Left kidney (tissue), 8 donors: ENCODE measurements at places on chromosomes 16 and 17. TPM values are rescaled to one million over a fixed set of nuclear protein-coding genes. Genes with fewer than 3 reads are reported as not detected.

DNA sequence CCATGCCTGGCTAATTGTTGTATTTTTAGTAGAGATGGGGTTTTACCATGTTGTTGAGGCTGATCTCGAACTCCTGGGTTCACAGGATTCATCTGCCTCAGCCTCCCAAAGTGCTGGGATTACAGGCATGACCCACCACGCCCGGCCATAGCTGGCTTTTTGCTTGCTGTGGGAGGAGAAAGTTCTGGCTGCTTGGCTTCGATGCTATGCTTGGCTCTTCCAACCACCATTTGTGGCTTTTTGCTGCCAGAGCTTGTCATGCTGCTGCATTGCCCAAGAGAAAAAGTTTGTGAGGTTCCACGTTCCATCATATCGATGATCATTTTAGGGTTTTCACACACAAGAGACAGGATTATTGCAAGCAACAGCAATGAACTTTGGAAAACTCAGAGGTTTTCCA is 16.2 kb downstream of the BMERB1 start:
- DNase-seq: no peak

DNA sequence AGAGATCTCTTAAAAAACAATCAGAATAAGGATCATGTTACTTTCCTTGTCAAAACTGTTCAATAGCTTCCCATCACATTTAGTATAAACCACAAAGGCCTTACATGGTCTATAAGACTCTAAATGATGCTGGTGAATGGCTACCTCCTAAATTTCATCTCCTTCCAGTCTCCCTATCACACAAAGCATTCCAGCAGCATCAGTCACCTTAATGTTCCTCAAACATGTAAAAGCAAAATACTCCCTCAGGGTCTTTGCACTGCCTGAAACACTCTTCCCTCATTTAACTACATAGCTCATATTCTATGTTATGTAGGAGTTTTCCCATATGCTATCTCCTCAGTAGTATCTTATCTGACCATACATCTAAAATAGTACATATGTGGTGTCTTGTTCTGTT is 53.5 kb upstream of the INTS2 start:
- no peak for DNase-seq

DNA sequence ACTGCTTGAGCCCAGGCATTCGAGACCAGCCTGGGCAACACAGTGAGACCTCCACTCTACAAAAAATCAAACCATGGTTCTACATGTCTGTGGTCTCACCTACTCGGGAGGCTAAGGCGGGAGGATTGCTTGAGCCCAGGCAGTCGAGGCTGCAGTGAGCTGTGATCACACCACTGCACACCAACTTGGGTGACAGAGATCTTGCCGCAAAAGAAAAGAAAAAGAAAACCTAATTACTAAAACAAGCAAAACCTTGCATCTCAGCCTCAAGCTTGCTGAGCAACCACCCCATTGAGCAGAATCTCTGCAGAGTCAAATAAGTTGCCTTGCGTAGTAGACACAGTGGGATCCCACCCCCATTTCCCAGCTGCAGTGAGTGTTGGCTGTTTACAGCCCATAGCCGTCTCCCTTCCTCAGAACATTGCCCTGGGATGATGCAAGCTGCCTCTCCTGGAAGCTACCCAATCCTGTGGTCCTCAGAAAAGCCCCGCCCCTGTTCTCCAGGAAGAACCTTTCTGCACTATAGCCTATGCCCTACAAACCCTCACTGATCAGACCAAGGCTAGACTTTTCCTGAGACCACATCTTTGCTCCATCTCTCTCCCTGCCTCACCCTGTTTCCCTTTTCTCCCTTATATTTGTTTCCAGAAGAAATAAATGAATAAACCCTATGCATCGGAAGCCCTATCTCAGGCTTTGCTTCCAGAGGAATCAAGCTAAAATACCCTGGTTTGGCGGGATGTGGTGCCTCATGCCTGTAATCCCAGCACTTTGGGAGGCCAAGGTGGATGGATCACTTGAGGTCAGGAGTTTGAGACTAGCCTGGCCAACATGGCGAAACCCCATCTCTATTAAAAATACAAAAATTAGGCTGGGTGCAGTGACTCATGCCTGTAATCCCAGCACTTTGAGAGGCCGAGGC is 16.7 kb upstream of the ERN2 start:
- DNase-seq: no peak

The TNFRSF17 gene
- 0.18 TPM for polyA plus RNA-seq

The JPH3 gene
- 0.76 TPM for polyA plus RNA-seq

The PAFAH1B1 gene
- polyA plus RNA-seq: 182 TPM
